ENCODE measurements at places on chromosomes 3 and 15.

GRCh38 chr3:107216229-107216628 is 161.0 kb upstream of the CCDC54 start:
- no peak for DNase-seq

DNA sequence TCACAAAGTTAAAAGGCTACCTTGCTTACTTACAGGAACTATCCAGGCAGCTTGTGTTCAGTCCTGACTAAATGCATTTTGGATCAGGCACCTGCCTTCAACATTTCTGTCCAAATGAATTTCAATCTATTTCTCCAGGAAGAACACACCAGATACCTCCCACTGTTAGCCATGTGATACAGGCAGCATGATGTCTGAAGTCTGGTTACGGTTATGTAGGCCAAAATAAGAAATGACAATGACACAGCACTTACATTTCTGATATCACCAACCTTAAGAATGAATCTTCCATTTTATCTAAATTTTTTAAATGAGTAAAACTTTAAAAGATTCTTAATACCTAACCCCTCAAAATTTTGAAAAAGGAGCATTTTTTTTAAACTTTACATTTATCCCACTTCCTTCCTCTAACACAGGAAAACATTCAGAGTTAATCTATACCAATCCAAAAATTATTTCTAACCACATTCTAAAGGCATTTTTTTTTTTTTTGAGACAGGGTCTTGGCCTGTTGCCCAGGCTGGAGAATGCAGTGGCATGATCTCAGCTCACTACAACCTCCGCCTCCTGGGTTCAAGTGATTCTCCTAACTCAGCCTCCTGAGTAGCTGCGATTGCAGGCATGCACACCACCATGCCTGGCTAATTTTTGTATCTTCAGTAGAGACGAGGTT is at the start of gene MAP4:
Gene MAP4 (minus strand): TSS at position 116 of the 673 bp plus-strand sequence. CDS start 17,556 bp downstream, outside the sequence.
- no peak for DNase-seq

DNA sequence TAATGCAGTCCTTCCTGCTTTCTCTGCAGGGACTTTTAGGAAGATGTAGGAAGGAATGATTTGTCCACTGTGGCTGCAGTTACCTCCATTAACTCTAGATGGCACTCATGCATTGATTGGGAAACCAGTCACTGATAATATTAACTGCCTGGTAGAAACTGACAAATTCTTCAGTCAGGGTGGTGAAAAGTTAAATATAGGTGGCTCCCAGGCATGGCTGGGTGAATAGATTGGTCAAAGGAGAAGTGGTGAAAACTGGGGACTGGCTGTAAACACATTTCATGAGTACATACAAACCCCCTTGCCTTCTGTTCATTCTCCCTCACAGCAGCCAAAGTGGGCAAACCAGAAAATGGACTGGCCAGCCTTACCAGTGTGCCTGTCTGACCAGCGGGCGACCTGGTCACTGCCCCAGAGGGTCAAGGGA is 333.4 kb downstream of the THSD4 start:
- DNase-seq: peak; percentile 64

GRCh38 chr15:45635191-45635638 is 386 bp downstream of the SQOR start:
- DNase-seq: peak; percentile 23

DNA sequence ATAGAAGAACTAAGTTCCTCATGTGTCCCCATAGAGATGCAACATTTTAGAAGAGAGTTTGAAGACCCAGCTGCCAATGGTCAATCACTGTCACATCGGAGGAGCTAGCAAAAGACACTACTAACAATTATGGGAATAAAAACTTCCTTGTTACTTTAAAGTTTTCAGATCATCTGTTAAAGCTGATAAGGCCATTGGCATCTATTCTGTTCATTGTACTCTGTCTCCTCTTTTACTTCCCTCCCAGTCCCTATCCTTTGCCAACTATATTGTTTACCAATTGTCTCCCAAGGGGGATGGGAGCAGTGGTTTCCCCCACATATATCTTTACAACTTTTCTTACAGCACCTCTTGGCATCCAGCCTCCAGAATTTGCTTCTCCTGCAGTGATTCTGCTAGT is 81.0 kb downstream of the FAM174B start:
- no peak for DNase-seq

DNA sequence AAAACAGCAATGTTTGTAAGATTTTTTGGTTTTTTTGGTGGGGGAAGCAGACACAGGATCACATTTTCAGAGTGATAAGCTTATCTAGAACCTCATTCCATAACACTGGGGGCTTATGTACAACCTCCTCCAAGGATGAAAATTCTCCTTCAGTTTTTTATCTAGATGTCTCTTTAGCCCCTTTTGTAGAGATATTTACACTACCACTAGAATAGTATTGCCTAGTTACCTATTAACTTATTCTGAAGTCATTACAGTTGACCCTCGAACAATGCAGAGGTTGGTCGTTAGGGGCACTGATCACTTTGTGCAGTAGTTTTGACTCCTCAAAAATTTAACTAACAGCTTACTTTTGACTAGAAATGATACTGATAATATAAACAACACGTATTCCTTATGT is 32.8 kb downstream of the IFT57 start:
- no peak for DNase-seq
